Fibroblast of skin of right quadriceps (primary cell): ENCODE measurements at places on chromosomes 7 and 10.

- no peak for DNase-seq
These were observed 17.3 kb downstream of the NT5C2 start for GRCh38 chr10:103175580-103176285.

DNA sequence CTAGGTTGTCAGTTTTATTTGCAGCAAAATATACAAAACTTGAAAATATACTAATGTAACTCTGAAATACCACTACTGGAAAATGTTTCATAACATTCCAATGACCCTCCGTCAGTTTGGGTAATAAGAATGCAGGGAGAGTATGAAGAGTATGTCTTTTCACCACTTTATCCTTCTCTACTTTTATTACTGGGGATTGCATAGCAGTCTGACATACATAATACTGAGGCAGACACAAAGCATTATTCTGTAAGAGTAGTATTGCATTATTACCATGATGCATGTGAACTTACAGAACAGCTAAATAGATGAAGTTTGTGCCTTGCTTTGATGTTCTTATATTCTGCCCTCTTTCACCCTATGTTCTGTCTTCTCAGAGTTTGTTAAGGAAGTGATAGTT lies 151.8 kb upstream of the TPK1 start:
- no peak for DNase-seq

GRCh38 chr7:20642166-20642565 lies 26.7 kb downstream of the ABCB5 start:
- DNase-seq: peak; percentile 55

DNA sequence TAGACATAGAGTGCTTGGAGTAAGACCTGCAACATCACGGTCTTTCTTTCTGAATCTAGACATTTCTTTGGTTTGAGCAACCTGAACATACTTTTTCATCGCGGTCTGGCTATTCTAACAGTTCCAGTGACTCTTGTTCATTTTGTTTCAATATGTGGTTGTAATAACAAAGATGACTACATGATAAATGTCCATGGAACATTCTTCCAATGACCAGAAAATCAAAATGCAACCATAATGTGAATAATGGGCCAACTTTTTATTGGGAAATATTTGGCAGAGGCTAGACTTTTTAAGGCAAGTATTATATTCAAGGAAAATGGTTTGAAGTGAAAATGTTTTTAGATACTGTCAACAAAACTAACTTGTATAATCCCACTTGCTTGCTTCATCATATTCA lies 282.5 kb downstream of the INHBA start:
- peak; percentile 29 for DNase-seq

- DNase-seq: no peak
These were observed 220.0 kb upstream of the ZNF804B start for GRCh38 chr7:88539518-88539917.

DNA sequence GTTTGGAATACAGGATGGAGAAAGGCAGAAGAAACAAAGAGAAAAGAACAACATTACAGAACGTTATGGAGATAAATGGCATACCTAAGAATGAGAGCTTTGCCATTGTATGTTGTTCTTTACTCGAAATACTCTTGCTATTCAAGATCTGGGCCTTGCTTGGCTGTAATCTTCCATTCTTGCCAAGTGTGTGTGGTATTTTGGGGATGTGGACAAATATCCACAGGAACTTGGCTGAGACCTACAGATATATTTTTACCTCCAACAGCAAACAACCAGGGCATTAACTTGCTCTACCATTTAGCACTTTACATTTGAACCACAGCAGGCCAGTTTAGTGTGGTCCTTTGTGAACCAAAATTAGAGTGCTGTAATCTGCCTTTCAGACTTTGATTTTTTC lies 76.3 kb downstream of the DKK1 start:
- DNase-seq: no peak

DNA sequence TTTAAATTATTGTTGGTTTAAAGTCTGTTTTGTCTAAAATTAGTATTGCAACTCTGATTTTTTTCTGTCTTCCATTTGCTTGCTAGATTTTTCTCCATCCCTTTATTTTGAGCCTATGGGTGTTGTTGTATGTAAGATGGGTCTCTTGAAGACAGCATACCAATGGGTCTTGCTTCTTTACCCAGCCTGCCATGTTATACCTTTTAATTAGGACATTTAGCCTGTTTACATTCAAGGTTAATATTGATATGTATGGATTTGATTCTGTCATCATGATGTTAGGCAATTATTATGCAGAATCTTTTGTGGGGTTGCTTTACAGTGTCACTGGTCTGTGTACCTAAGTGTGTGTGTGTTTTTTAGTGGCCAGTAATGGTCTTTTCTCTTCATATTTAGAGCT lies 281.4 kb upstream of the CSTF2T start:
- no peak for DNase-seq

DNA sequence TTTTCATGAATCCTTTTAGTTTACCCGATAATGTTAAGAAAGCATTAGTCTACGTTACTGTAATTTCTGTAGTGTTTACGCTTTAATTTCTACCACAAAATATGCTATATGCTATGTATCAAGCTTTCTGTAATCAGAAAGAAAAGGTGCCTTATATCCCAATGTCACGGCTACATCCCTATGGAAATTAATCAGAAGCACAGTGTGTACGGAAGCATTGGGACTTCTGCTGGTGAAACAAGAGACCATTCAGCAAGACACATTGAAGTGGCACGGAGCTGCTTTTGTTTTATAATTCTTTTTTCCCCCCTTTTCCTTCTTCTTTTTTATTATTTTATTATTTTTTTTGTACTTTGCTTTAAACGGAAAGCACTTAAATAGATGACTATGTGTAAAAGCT lies 31.2 kb upstream of the SH2B2 start:
- no peak for DNase-seq

GRCh38 chr10:123458933-123459332 lies 207.2 kb upstream of the GPR26 start:
- no peak for DNase-seq

DNA sequence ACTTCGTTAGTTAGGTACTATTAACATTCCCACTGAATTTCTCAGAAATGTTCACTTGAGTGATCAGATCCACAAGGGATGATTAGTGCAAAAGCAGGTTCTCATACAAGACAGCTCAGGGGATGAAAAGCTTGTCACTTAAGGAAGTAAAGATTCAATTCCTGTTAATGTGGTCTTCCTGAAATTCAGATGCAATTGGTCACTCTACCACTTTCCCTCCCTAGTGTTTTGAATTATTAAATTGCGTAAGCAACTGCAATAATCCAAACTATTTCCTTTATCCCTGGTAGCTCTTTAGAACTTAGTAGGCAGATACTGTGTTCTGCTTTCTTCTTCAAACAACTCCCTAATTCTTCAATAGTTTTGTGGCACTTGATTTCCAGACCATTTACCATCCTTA lies 121.4 kb downstream of the MAGI2 start:
- DNase-seq: peak; percentile 43

DNA sequence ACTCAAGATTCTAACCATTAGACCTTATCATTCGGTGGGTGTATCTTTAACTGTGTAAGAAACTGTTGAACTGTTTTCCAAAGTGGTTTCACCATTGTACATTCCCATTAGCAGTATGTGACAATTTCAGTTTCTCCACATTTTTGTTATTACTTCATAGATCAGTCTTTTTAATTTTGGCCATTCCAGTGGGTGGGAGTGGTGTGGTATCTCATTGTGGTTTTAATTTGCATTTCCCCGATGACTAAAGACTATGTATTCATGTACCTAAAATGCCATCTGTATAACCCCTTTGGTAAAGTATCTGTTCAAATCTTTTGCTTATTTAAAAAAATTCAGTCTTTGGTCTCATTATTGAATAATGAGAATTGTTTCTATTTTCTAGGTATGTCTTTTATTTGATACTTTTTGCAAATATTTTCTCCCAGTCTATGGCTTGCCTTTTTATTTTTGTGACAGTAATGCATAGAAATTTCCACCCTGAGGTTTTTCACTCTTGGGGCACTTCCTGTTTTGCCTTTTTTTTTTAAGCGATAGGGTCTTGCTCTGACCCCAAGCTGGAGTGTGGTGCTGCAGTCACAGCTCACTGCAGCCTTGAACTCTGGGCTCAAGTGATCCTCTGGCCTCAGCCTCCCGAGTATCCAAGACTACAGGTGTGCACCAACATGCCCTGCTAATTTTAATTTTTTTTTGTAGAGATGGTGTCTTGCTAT lies 141.1 kb upstream of the ITGB1 start:
- peak; percentile 63 for DNase-seq

- no peak for DNase-seq
These were observed 116.2 kb downstream of the AVL9 start for GRCh38 chr7:32611201-32612099.

- DNase-seq: no peak
These were observed 1.8 kb downstream of the WASL start for GRCh38 chr7:123746931-123747488.

DNA sequence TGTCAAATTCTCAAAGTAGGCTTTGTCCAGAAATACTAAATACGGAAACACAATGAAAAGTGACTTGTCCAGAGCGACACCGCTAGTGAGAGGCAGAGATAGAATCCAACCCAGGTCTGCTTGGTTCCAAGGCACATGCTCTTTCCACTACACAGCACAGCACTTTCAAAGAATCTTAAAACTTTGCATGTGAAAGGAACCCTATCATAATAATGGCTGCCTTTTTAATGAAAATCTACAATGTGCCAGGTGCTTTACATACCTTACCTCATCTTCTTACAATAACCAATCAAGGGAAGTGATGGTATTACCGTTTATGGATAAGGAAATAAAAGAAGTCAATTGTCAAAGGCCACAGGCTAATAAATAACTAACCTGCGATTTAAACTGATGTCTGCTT lies 2.6 kb downstream of the CHCHD3 start:
- no peak for DNase-seq

GRCh38 chr10:27383595-27384542 lies 120.2 kb upstream of the RAB18 start:
- peak; percentile 8 for DNase-seq

DNA sequence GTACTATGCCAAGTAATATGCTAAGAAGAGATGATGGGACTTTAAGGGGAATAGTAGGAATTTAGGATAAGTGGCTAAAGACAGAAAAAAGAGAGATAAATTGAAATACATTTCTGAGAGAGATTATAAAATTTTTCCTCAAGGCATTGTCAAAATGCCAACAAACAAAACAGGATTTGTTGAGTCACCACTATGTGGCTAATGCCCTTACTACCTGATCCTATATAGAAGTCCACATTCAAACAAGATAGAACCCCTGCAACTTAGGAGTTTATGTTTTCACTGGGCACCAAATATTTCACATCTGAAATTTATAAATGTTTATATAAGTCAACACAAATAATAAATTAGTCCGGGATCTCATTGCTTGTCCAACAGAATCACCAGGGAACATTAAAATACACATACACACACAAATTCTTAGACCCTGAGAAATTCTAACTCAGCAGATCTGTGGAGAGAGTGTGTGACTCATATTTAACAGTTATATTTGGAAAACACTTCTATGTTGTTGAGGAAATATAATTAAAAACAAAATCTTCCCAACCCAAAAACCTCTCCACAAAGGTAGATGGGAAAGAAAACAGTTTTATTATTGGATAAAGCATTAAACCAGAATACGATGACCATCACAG lies 154.3 kb downstream of the PPP1R3A start:
- DNase-seq: no peak

DNA sequence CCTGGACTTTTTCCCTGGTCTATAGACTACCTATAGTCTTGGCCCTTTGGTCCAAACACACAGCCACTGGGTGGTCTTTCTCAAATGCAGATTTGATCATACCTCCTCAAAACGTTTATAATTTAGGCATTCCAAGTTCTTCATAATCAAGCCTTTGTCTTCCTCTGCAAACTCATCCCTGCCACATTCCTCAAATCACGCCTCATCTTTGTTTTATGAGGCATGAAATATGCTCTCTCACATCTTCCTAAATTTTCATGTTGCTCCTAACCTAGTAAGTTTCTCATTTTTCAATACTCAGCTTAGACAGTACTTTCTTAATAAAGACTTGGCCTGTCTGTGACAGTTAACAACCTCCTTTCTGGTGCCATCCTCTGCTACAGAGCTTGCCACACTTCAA lies 10.9 kb upstream of the HERC4 start:
- DNase-seq: peak; percentile 66

DNA sequence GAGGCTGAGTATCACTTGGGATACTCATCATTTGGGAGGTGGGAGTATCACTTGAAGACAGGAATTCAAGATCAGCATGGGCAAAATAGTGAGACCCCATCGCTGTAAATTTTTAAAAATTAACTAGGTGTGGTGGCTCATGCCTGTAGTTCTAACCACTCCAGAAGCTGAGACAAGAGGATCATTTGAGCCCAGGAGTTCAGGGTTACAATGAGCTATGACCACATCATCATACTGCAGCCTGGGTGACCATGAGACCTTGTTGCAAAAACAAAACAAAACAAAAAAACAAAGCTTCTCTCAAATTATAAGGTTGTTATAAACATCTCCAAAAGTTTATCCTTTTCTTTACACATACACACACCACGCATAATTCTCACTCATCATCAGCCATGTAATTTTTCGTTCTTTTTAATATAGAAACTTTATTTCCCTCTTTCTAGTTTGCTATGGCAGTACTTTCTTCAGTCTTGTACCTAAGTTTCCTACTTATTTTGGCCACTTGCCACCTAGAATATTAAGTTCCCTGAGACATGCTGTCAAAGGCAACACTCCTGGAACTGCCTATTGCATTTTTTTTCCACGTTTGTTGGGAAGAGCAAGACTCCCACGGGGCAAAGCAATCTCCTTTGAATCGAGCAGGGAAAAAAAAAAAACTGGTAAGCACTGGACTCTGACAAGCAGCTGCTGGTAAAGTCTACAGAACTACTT lies 37.1 kb downstream of the SKIDA1 start:
- no peak for DNase-seq

DNA sequence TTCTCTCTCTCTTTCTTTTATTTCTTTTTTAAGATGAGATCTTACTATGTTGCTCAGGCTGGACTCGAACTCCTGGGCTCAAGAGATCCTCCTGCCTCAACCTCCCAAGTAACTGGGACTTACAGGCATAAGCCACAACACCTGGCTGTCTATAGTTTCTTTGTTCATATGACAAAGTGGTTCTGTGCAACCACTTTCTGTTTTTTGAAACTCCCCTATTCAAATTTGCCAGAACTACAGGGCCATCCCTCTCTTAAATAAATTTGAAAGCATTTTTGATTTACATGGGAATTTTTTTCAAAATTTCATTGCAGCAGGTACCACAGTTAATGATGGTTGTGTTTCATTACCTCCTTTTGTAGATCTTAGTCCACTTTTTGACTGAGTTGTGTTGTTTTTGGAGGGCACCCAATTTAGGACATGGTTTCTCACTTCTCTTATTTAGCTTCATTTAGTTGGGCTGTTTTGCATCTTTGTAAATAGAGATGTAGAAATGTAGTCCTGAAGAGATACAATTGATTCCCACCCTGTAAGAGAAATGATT lies 119.2 kb downstream of the LRRC4 start:
- no peak for DNase-seq

- DNase-seq: no peak
These were observed 131.8 kb downstream of the SEMA3E start for GRCh38 chr7:83517035-83517700.

- DNase-seq: peak; percentile 75
These were observed 44.9 kb upstream of the ZNF32 start for GRCh38 chr10:43693602-43694001.

GRCh38 chr10:1690086-1690485 lies 47.2 kb downstream of the ADARB2 start:
- no peak for DNase-seq

GRCh38 chr7:17611611-17612010 lies 313.2 kb downstream of the AHR start:
- no peak for DNase-seq
